ENCODE measurements at places on chromosomes 5 and 9.

GRCh38 chr9:113614843-113615648 lies 151.5 kb downstream of the RGS3 start:
- DNase-seq: no peak

- DNase-seq: no peak
These were observed 95.4 kb upstream of the LIFR start for GRCh38 chr5:38651806-38652205.

GRCh38 chr5:11904265-11904906 lies at the start of gene CTNND2:
CTNND2 (minus strand) TSS chr5:11904446; CDS start chr5:11903853, 593 bp downstream.
- no peak for DNase-seq

GRCh38 chr5:43332401-43332800 lies 19.2 kb upstream of the HMGCS1 start:
- DNase-seq: no peak

DNA sequence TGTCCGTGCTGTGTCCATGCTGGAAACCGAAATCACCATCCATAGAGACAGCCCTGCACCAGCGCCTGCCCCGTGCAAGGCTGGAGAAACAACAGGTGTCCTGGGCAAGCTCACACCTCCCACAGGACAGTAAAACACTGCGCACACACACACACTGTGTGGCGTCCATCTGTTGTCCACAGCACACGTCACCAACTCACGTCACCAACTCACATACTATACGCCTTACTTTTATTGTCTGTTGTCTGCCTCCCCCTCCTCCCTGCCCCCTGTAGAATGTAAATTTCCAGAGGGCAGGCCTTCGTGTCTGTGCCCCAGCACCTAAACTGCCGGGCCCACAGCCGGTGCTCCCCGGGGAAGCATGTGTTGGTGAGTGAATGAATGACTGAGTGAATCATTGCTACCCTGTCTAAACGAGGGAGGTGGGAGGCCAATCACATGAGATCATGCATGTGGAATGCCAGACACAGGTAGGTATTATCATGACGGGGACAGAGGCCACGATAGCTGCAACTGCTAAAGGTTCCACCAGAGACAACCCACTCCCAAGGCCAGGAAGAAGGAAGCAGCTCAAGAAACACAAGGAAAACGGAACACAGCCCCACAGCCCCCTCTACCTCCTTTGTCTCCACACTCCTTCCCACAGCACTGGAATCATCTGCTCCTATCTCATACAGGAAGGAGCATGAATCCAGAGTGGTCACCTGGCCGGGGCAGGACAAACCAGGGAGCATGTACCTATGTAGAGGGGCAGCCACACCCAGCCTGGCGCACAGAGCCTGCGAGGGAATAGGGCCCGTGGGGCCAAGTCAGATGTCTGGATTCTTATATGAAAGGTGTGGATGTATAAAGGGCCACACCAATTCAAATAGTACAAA lies 41.9 kb downstream of the STK10 start:
- DNase-seq: no peak

DNA sequence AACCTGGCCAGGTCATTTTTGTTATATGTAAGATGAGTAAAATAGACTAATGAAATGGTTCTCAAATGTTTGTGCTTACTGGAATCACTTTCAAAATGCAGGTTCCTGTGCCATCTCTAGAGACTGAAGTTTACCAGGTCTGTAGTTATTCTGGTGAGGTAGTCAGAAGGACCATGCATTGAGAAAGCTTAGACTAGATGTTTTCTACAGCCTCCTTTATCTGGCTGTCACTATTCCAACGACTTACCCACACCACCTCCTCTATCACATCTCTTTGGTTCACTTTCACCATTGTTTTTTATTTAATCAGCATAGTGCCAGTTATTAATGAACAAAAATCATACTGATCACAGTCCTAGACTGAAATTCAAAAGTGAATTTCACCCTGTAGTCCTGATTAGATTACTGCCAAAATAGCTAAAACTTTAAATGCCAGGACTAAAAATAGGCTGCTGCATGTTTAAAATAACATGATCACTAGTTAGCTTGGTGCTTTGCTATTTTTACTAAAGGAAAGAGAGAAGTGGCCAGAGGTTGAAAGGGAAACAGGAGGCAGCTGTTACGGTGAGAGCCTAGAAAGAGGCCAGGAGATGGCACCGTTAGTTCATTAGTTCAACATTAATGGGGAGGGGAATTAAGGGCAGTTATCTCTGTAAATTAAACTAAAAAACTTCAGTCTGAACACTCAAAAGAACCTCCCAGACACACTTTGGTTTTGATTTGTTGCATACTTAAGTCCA lies 13.9 kb upstream of the FNIP1 start:
- DNase-seq: no peak

GRCh38 chr5:176901260-176902101 lies 2.3 kb upstream of the HK3 start:
- DNase-seq: no peak

DNA sequence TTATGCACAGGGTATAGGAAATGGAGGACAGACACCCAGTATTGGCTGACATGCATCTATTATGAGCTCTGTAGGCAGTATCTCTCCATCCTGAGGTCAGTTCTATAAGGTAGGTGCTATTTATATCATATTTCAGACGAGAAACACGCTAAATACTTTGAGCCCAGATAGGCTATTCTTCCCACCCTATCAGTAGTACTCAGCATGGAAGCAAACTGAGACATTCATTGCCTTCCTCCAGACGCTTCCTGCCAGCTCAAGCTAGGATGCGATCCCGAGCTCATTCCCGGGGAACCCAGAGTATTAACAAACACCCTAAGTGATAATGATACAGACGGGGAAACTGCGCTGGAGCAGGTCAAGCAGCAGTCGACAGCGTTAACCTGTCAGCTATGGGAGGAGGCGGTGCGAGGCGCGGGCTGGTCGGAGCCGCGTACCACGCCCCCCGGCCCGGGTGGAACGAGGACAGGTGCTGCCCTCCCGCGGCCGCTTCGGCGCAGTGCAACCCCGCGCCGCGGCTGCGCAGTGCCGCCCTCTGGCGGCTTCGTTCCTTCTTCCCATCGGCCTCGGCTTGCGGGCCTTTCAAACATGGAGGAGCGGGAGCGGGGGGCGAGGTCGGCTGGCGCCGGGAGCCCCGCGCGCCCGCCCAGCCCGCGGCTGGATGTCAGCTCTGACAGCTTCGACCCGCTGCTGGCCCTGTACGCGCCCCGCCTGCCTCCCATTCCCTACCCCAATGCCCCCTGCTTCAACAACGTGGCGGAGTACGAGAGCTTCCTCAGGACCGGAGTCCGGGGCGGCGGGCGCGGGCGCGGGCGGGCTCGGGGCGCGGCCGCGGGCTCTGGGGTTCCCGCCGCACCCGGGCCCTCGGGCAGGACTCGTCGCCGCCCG lies at the start of gene LSM11:
LSM11 (plus strand) TSS at position 550 of the 888 bp plus-strand sequence; CDS start at position 589, 39 bp downstream.
- DNase-seq: peak; percentile 74

GRCh38 chr9:129887334-129888292 lies 52.4 kb downstream of the USP20 start:
- DNase-seq: peak; percentile 33

DNA sequence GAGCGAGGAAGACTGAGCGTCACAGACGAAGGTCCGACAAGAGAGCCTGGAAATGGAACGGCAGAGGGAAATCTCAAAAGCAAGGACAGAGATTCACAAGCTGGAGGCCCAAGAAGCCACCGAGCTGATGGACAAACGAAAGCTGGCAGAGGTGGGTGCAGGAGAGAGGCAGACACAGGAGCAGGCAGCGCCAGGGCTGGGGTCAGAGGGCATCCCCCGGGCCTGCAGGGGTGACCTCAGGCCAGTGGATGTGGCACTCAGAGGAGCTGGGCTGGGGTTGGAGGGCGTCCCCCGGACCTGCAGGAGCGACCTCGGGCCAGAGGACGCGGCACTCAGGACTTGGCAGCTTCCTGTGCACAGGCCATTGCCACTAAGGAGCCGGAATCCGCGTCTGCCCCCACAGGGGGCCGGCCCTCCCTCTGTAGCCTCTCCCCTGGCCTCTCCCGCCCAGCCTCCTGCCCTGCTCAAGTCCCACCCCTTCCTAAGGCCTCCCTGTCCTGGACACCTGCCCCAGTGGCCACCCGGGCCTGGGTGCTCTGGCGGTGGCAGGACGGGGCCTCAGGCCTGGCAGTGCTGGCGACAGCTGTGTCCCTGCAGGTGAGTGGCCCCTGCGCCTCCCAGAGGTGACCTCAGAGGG lies 40.4 kb downstream of the EXD3 start:
- no peak for DNase-seq

DNA sequence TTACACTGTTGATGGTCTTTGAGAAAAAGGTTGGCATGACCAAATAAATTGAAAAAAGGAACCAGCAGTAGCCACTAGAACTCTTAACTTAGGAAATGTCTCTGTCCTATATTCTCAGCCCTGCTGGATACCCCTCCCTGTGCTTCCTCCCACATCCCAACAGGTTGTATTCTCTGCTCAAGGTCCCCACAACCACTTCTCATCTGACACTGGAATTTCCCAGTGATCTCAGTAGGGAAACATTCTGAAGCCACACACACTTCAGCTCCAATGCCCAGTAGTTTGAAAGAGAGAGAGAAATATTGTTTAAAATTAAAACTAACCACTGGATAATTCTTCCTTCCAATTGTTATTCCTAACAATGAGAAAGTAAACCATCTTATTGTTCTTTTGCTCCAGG lies 30.0 kb upstream of the NREP start:
- no peak for DNase-seq

Data from stimulated activated CD4-positive, alpha-beta T cell treated with anti-CD3 and anti-CD28 coated beads, TNF-alpha, amount 100 ng/mL, for 1 hour (primary cell).